ENCODE measurements at places on chromosomes 16 and 17. TPM values are rescaled to one million over a fixed set of nuclear protein-coding genes. Genes with fewer than 3 reads are reported as not detected.

The CES4A gene
- total RNA-seq, result 17.7 TPM

The E2F4 gene
- total RNA-seq, result 83.0 TPM

The NLGN2 gene
- total RNA-seq, result 22.3 TPM

The NOD2 gene
- 2.2 TPM for total RNA-seq

The SLC25A11 gene
- total RNA-seq, result 62.0 TPM

The PNMT gene
- 7.1 TPM for total RNA-seq

The MAF gene
- 26.1 TPM for total RNA-seq

The ARHGAP44 gene
- 8.8 TPM for total RNA-seq

The PRDM7 gene
- not detected for total RNA-seq

The CPHXL2 gene
- not detected for total RNA-seq

The TMEM106A gene
- total RNA-seq, result 15.5 TPM

The LITAF gene
- 160 TPM for total RNA-seq

The SUZ12 gene
- 25.9 TPM for total RNA-seq

The PERCC1 gene
- not detected for total RNA-seq

The PKMYT1 gene
- 2.2 TPM for total RNA-seq

The ODAD4 gene
- total RNA-seq, result 0.75 TPM

The GJD3 gene
- 2.0 TPM for total RNA-seq

The C16orf86 gene
- total RNA-seq, result 2.7 TPM

The SLC22A31 gene
- 2.5 TPM for total RNA-seq

The PLSCR3 gene
- 43.0 TPM for total RNA-seq

The OSGIN1 gene
- total RNA-seq, result 5.9 TPM

The HES7 gene
- total RNA-seq, result not detected

The OMG gene
- not detected for total RNA-seq

The TP53TG3B gene
- not detected for total RNA-seq

The CNGB1 gene
- 1.5 TPM for total RNA-seq

The FOXC2 gene
- total RNA-seq, result 7.3 TPM

The ASGR1 gene
- total RNA-seq, result 2.6 TPM

The ACSM3 gene
- 30.6 TPM for total RNA-seq

The CCDC92B gene
- total RNA-seq, result 1.0 TPM

The FBXW10 gene
- total RNA-seq, result 1.1 TPM

The KRTAP9-4 gene
- not detected for total RNA-seq

The TMEM97 gene
- 237 TPM for total RNA-seq

The CCDC40 gene
- total RNA-seq, result 12.4 TPM

The BEAN1 gene
- 1.6 TPM for total RNA-seq

The TBC1D28 gene
- not detected for total RNA-seq

The TNFRSF13B gene
- total RNA-seq, result 0.83 TPM

The DPEP3 gene
- total RNA-seq, result not detected

The ABCC12 gene
- total RNA-seq, result not detected

The PABPN1L gene
- not detected for total RNA-seq

The CHTF8 gene
- total RNA-seq, result 133 TPM

The ATP1B2 gene
- total RNA-seq, result 10.0 TPM

The MYCBPAP gene
- total RNA-seq, result 1.1 TPM

The AGRP gene
- not detected for total RNA-seq

The VPS35 gene
- total RNA-seq, result 118 TPM

The CACNG3 gene
- not detected for total RNA-seq

The RFWD3 gene
- 29.7 TPM for total RNA-seq

The MYH10 gene
- 30.8 TPM for total RNA-seq

The PIK3R6 gene
- total RNA-seq, result 1.7 TPM
